NCI-H2227 treated with DMSO at 0.1 percent for 48 hours (cell line): ENCODE measurements at places on chromosomes 11 and 22.

- no peak for DNase-seq
Observed at GRCh38 chr22:37224757-37225420, 12.6 kb upstream of the SSTR3 start.

DNA sequence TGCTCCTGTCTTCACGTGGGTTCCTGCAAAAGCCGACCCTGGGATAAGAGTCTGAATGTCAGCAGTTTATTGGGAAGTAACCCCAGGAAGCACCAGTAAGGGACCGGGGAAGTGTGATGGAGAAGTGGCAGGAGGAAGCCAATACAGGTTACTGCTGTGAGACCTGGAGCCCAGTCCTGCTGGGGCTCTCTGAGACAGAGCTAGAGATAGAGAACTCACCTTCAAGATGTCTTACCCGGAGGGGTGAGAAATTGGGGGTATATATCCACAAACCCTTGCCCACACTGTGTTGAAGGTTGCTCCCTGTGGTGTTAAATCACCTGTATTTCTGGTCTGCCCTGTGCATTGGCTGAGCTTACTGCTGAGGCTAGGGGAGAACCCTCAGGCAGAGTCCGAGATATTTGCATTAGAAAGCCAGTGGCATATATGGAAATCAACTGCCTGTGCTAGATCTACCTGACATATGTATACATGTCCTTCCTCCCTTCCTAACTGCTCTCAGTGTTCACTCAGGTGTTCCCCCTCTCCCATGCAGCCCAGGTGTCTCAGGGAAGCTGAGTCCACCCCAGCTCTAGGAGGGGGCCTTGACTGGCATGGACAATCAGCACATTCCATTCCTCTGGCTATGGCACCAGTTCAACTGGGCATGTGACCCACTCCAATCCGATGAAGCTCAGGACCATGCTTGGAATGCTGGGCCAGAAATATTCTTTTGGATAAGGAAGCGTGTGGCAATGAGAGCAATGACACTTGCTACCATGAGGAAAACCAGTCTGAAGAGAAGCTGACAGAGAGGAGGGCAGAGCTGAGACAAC, 6.8 kb upstream of the MICAL2 start:
- DNase-seq = no peak

- no peak for DNase-seq
Observed at GRCh38 chr11:47626234-47626633, 16.1 kb downstream of the MTCH2 start.

DNA sequence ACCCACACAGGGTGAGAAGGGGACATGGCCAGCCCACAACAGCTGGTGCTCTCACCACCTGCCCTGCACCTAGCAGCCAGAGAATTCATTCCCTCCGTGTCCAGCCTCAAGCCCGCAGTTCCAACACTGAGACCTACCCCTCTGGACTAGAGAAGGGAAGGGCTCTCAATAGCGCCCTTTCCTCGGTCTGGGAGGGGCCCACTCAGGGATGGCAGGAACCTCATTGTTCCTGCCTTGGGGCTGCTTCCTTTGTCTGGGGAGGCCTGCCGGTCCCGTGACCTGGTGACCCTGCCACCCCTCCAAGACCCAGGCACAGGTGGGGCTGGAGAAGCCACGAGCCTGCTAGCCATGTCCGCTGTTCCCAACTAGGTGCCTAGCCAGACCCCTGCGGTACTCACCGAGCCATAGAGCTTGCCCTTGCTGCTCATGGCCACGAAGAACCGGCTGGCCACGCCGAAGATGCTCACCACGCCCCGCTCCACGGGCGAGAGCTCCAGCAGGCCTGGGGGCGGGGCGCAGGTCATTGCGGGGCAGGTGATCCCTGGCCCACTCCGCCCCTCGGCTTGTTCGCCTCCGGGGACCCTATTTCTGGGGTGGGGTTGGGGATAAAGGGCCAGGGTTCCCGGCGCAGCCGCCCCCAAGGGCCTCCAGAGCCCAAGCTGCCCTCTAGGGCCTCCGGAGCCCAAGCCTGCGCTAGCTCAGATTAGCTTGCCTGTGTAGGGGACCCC, 1.4 kb downstream of the FGF4 start:
- DNase-seq = no peak

DNA sequence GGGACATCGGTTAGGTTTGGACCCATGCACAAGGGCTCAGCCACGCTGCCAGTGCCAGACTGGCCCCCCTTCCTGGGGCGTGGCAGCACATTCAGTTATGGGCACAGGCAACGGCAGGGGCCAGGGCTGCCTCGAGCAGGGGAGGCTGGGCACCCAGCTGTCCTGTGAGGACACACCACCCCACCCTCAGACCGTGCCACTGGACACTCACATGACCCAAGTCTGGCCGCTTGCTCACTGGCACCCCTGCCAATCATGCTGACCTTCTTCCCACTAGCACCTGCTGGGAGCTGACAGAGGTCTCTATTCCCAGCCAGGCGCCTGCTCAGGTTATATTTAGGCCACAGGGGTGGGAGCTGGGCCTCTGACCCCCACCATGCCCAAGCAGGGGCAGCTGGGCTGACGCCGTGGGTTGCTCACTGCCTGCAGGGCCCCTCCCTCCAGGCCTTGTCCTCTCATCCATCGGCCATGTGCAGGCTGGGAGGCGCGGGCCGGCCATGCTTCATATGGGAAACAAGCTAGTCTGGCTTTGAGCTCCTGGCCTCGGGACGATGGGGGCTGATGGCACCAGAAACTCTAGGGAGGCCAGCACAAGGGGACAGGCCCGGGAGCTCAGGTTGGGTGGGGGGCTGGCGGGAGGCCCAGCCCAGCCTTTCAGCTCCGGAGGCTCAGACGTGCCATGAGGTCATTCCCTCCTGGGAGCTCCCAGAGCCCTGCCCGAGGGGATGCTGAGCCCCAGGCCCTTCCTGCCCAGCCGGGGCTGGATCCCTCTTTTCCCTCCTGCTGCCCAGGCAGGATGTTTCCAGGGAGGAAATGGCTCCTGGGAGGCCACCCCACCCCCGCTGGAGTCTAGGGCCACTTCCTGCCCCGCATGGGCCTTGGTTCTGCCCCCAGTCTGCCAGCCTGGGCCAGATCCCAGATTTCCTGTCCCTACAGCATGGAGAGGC, 15.2 kb upstream of the TBX1 start:
- DNase-seq = no peak

GRCh38 chr11:116540645-116541304, 232.0 kb downstream of the BUD13 start:
- no peak for DNase-seq

DNA sequence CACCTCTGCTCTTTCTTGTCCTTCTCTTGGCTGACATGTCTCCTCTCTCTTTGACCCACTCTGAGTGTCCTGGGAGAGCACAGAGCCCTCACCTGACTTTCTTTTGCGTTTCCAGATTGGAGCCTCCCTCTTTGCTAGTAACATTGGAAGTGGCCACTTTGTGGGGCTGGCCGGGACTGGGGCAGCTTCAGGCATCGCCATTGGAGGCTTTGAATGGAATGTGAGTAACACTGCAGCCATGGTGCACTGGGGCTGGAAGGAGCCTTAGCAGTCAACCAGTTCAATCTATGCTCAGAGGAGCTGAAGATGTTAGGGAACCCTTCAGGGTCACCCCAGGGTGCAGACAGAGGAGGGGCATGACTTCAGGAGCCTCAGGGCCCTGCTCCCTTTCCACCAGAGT, 23.8 kb downstream of the SLC5A1 start:
- no peak for DNase-seq

DNA sequence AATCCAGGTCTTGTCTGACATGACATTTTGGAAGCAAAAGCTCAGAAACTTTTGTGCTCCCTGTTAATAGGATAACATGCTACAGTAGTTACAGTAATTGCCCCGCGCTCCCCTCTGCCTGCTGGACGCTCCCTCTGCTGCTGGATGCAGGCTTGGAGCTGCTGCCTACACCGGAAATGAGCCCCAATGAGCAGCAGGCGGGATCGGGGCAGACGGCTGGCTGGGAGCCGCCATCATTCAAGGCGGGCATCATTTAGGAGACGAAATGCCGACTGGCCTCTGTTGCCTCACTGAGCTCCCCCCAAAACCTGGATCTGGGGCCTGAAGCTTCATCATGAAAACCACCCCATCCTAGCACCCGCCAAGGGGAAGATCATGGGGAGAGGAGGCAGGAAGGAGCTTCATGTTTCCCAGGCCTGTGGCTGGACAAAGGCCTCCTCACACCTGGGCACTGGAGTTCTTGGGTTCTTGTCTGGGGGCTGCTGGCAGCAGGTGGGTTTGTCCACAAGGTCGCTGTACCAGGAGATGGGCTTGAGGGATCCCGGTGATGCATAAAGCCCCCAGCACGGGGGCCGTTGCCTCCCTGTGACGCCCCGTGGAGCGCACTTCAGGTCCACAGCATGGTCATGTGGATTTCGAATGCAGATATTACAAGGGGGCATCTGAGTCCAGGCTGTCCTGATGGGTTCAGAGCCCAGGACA, 664.3 kb downstream of the BRD1 start:
- no peak for DNase-seq

- DNase-seq = no peak
Observed at GRCh38 chr11:29127461-29127860, 889.4 kb downstream of the KCNA4 start.

DNA sequence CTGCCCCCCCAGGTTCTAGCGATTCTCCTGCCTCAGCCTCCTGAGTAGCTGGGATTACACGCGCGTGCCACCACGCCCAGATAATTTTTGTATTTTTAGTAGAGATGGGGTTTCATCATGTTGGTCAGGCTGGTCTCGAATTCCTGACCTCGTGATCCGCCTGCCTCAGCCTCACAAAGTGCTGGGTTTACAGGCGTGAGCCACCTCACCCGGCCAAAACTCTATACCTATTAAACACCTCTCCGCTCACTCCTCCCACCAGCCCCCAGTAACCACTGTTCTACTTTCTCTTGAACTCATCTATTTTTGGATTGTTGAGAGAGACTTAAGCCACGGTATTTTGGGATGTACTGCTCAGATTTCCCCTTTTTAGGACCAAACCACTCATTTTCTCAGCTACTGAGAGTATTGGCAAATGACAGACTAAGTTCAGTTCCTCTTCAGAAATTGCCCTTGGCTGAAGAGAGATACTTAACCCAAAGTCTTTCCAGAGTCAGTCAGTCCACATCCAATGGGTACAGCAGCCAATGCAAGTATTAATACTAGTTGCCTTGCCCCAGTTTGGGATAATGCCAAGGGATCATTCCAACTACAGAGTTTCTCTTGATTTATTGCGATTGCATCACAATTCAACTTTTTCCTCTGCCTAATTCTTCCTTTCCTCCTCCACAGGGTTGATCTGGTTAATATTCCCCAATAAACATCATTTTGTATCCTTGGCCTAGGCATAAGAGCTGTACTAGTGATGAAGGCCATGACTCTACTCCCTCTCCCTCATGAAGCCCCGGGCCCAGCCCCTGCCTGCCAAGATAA, 36.8 kb upstream of the CSTF3 start:
- no peak for DNase-seq

GRCh38 chr22:40031766-40032470, 37.2 kb downstream of the FAM83F start:
- DNase-seq = no peak

- no peak for DNase-seq
Observed at GRCh38 chr11:32151027-32151426, 60.2 kb downstream of the RCN1 start.

DNA sequence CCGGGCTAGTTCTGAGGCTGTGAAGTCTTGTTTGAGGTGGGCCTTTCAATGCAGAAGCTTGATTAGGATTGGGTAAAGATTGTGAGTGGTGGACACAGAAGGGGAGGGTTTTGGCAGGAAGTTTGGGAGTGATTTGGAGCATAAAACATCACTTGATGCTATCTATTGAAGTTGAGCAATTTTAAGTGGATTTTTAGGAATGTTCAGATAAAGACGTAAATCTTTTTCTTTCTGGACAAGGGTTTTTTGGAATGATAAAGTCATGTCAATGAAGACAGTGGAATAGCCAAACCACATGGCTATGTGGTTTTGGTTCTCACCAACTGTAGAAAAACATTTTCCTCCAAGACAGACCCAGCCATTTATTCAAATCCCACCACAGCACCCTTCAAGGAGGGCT, 111.2 kb upstream of the SNX19 start:
- no peak for DNase-seq

- no peak for DNase-seq
Observed at GRCh38 chr11:92357841-92358240, 133.2 kb downstream of the FAT3 start.

DNA sequence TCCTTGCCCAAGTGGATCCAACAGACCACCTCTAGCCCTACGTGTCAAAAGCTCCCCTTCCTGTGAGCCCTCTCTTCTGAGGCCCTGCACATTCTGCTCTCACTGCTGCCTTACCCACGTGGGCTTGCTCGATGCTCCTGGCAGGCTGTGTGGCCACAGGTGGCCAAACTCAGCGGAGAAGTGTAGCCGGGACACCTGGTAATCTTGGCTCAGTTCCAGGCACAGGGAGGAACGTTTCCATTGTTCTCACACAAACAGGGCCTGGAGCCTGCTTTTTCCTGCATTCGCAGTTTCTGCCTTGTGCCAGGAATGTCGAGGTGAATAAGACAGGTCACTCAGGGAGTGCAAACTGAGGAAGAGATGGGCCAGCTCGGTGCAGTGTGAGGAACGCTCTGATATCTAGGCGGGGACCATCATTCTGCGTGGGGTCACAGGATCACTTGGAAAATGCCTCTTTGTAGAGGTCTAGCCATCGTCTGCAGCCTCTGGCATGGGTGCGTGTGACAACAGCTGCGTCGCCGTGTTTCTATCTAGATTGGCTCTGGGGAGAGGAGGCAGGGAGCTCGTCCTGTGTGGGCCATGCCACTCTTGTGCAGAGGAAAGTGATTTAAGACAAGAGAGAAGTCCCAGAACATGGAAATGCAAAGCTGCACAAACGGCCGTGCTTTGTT, 127.6 kb upstream of the PARVA start:
- DNase-seq = peak; percentile 15

- DNase-seq = no peak
Observed at GRCh38 chr22:33758961-33759360, 161.3 kb downstream of the LARGE1 start.

DNA sequence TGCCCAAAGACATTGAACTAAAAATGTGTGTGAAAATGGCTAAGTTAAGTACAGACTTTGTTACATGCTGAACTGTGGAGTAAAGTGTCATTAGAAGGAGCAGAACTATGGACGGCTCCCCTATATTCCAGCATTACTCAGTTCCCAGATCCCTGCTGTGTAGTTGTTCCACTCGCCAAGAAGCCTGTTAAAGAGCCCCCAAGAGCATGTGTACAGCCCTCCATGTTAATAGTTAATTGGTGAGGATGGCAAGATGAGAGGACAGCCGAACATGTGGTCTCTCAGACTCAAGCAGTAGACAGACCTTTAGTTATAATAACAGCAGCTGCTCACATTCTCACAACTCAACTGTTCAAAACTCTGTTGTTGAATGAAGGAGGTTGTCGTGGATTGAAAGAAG, 127.4 kb downstream of the ELP4 start:
- no peak for DNase-seq

GRCh38 chr22:45880091-45880715, 96.8 kb downstream of the WNT7B start:
- DNase-seq = no peak

GRCh38 chr22:50246242-50247175, 1.7 kb upstream of the TUBGCP6 start:
- no peak for DNase-seq
